Endothelial cell (in vitro differentiated cells): ENCODE measurements at places on chromosomes 7 and 10. TPM values are rescaled to one million over a fixed set of nuclear protein-coding genes. Genes with fewer than 3 reads are reported as not detected.

- H3K27me3 ChIP-seq: no peaks in the 10 kb centered on the region
- H3K27ac ChIP-seq: no peak overlapping the region
- no peak overlapping the region for H3K4me3 ChIP-seq
- DNase-seq: no peak
- peaks cover 17% of the 10 kb centered on the region for H3K4me1 ChIP-seq
Observed at GRCh38 chr7:3201937-3202710, 98.9 kb upstream of the SDK1 start.

The CRHR2 gene
- 0.38 TPM for total RNA-seq

DNA sequence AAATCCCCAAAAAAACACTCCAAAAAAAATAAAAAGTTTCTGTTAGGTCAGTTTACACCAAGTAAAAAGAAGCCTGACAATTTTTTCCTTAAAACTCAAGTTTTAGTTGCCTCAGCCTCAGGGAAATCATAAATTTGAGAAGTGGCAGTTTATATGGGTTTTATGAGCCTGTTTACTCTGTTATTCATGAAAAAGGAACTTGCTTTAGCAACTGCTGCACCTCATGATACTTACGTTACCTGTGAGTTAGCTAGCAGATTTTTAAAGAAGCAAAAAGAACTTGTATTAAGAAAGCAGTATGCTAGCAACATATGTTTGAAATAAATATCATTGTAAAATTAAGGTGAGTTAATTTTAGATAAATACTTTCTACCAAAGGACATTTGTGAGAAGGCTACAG lies 1264.5 kb upstream of the PHF14 start:
- peaks cover 9% of the 10 kb centered on the region for H3K4me1 ChIP-seq
- H3K4me3 ChIP-seq: no peak overlapping the region

The SYCE1 gene
- 0.26 TPM for total RNA-seq

The DDC gene
- not detected for total RNA-seq

GRCh38 chr10:103501186-103501585 lies 7.7 kb downstream of the NEURL1 start:
- no peak for DNase-seq
- H3K27ac ChIP-seq: no peak overlapping the region
- no peaks in the 10 kb centered on the region for H3K36me3 ChIP-seq
- H3K4me1 ChIP-seq: peaks cover 3% of the 10 kb centered on the region

DNA sequence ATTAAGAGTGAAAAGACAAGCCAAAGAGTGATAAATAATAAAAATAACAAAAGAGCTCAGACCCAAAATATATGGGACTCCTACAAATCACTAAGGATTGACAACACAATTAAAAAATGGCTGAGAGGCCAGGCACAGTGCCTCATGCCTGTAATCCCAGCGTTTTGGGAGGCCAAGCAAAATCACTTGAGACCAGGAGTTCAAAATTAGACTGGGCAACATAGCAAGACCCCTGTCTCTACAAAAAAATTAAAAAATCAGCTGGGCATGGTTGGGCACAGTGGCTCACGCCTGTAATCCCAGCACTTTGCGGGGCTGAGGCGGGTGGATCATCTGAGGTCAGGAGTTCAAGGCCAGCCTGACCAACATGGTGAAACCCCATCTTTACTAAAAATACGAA lies 137.3 kb downstream of the IDE start:
- H3K4me3 ChIP-seq: no peak overlapping the region
- no peaks in the 10 kb centered on the region for H3K36me3 ChIP-seq
- DNase-seq: no peak
- H3K27ac ChIP-seq: no peak overlapping the region

DNA sequence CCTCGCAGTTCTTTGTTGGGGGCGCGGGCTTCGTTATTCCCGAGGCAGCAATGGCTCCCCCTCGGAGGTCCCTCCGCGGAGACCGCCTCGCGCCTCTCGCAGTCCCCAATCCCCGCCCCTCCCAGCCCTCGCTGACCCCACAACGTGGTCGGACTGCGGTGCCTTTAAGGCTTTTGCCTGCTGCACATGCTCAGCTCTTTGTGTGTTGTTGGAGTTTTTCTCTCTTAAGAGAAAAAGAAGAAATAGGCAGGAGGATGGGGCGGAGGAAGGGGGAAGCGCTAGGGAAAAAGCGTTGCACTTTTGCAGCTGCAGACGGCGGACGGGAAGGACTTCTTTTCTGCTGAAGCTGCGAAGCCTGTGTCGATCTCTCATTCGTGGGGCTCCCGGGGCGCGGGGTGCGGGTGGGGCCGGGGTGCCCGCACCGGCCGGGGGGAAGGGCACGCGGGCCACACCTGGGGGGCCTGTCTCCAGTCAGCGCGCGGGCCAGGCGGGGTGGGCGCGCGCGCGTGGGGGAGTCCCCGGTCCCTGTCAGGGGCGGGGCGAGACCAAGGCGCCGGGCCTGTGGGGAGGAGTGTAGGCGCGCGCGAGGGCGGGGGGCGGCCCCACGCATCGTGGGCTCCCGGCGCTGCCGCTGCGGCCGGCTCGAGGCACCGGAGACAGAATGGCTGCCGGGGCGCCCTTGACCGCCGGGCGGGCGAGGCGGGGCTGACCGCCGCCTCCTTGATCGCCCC lies 445 bp upstream of the ATRNL1 start:
- peaks cover 20% of the 10 kb centered on the region for H3K4me1 ChIP-seq
- peak overlapping the region; percentile 97 for H3K4me3 ChIP-seq
- H3K27ac ChIP-seq: no peak overlapping the region
- H3K36me3 ChIP-seq: peaks cover 8% of the 10 kb centered on the region
- DNase-seq: peak; percentile 38
- peaks cover 13% of the 10 kb centered on the region for H3K27me3 ChIP-seq

The ZPBP gene
- not detected for total RNA-seq

DNA sequence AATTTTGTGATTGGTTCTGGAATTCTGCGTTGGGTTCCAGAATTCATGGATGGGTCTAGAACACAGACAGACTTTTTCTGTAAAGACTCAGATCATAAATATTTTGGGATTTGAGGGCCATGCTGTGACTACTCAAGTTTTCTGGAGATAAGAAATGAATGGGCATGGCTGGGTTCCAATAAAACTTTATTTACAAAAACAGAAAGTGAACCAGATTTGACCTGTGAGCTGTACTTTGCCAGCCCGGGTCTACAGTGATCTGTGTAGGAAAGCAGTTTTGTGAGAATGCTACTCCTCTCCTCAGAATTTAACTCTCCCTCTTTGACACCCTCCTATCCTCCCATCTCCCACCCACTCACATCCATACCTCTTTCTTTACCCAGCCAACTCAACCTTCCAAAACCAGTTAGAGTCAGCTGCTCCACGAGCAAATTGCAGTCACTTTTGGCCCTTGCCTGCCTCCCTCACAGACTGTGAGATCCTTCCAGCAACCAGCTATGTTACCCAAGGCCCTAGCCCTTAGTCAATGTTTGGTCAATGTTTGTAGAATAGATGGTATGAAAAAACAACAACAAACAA lies 312.8 kb upstream of the ZMIZ1 start:
- no peak overlapping the region for H3K27ac ChIP-seq
- DNase-seq: no peak
- no peak overlapping the region for H3K4me3 ChIP-seq
- H3K27me3 ChIP-seq: peaks cover 13% of the 10 kb centered on the region

GRCh38 chr7:143906151-143906550 lies 4.2 kb upstream of the TCAF1 start:
- peaks cover 6% of the 10 kb centered on the region for H3K4me1 ChIP-seq
- no peaks in the 10 kb centered on the region for H3K36me3 ChIP-seq
- DNase-seq: no peak
- no peak overlapping the region for H3K4me3 ChIP-seq
- H3K27ac ChIP-seq: no peak overlapping the region

The PLA2G12B gene
- total RNA-seq: not detected

DNA sequence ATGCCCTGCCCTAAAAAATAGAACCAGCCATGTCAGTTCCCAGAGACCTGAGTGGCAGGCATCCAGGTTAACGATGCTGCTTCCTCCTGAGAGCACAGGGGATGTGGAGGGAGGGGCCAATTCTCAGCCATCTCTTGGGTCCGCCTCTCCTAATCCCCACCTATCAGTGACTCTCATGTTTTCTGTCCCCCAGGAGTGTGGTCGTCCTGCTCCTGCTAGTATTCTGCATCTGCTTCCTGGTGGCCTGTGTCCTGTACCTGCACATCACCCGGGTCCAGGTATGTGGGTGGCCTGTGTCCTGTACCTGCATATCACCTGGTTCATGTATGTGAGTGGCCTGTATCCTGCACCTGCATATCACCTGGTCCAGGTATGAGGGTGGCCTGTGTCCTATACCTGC lies 105.3 kb downstream of the ADCY1 start:
- H3K4me3 ChIP-seq: no peak overlapping the region
- DNase-seq: no peak
- peaks cover 46% of the 10 kb centered on the region for H3K36me3 ChIP-seq
- H3K4me1 ChIP-seq: peaks cover 7% of the 10 kb centered on the region

- peaks cover 6% of the 10 kb centered on the region for H3K36me3 ChIP-seq
- no peaks in the 10 kb centered on the region for H3K27me3 ChIP-seq
- no peak overlapping the region for H3K27ac ChIP-seq
- no peak for DNase-seq
- H3K4me3 ChIP-seq: no peak overlapping the region
- no peaks in the 10 kb centered on the region for H3K4me1 ChIP-seq
Observed at GRCh38 chr7:134004829-134005505, 122.2 kb upstream of the LRGUK start.

DNA sequence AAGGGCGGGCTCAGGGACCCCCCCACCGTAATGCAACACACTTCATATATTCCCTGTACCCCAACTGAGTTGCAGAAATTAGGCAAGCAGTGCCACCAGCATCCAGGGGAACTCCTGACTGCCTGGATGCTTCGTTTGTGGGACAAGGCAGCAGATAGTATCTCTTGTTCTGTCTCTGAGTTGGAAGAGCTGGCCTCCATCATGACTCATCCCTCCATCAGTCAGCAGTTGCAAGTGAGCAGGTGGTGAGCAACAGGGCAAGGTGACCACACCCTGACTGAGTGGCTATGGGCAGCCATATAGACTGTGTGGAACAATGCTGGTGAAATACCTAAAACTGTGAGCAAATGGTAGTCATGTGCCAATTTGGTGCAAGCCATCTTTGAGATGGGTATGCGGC lies 22.8 kb upstream of the ADAMTS14 start:
- no peak for DNase-seq
- H3K27ac ChIP-seq: no peak overlapping the region
- H3K27me3 ChIP-seq: peaks cover 2% of the 10 kb centered on the region
- H3K36me3 ChIP-seq: peaks cover 25% of the 10 kb centered on the region

- H3K4me3 ChIP-seq: no peak overlapping the region
- H3K36me3 ChIP-seq: peaks cover 5% of the 10 kb centered on the region
- H3K4me1 ChIP-seq: peaks cover 17% of the 10 kb centered on the region
- no peak for DNase-seq
- H3K27ac ChIP-seq: no peak overlapping the region
Observed at GRCh38 chr7:116543664-116544063, 18.8 kb downstream of the CAV1 start.

The GPR15LG gene
- total RNA-seq: not detected

The EGFR gene
- 5.0 TPM for total RNA-seq

DNA sequence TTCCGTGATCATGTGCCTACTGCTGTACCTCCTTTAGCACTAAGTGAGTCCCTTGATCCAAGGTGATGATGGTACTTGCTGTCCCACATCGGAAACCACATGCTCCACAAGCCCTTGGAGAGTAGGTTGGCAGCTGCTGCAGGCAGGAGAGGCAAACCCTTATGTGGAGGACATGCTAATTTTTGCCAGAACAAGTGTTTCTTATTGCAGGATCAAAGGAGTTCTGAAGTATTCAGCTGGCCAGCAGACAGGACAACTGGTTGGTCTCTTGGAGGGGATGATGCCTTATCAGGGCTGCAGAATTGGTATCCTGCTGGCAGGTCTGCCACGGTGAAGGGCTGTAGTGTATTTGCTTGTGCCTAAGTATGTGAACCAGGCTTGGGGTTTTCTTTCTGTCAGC lies 36.8 kb downstream of the NACAD start:
- H3K27ac ChIP-seq: no peak overlapping the region
- no peaks in the 10 kb centered on the region for H3K4me1 ChIP-seq
- H3K27me3 ChIP-seq: no peaks in the 10 kb centered on the region
- H3K4me3 ChIP-seq: no peak overlapping the region
- peaks cover 12% of the 10 kb centered on the region for H3K36me3 ChIP-seq

DNA sequence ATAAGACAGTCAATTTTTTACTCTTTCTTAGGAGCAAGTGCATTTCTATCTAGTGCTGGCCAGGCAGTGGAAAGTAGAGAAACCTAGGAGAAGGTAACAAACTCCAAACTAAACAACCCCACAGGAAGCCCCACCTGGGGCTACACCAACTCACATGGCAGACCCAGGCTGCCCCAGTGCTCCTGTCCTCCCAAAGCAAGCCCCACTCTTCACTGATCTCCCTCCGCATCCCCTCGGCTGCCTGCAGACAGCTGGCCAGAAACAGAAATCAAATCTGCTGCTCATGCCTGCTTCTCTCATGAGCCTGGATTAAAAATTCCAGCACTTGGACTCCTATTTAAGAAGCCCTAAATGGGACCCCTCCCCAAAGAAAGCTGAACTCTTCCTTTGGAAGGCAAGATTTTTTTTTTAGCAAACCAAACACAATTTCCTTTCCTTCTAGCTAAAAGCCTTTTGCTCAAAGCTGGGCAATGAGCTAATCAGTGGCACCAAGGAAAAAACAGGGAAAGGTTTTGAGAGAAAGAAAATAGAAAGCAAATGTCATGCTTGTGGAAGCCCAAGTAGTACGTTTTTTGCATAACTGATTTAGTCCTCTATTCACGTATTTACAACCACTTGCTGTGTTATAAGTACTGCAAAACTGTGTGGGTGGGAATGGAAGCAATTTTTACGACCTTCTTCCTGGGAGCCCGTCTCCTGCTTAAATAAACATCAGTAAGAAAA lies 10.8 kb downstream of the PDE1C start:
- H3K27me3 ChIP-seq: no peaks in the 10 kb centered on the region
- H3K4me1 ChIP-seq: peaks cover 18% of the 10 kb centered on the region
- DNase-seq: no peak

- H3K4me1 ChIP-seq: peaks cover 19% of the 10 kb centered on the region
- H3K4me3 ChIP-seq: no peak overlapping the region
- no peak overlapping the region for H3K27ac ChIP-seq
- H3K36me3 ChIP-seq: peaks cover 8% of the 10 kb centered on the region
- no peak for DNase-seq
Observed at GRCh38 chr10:7826971-7827370, 8.7 kb downstream of the TAF3 start.

DNA sequence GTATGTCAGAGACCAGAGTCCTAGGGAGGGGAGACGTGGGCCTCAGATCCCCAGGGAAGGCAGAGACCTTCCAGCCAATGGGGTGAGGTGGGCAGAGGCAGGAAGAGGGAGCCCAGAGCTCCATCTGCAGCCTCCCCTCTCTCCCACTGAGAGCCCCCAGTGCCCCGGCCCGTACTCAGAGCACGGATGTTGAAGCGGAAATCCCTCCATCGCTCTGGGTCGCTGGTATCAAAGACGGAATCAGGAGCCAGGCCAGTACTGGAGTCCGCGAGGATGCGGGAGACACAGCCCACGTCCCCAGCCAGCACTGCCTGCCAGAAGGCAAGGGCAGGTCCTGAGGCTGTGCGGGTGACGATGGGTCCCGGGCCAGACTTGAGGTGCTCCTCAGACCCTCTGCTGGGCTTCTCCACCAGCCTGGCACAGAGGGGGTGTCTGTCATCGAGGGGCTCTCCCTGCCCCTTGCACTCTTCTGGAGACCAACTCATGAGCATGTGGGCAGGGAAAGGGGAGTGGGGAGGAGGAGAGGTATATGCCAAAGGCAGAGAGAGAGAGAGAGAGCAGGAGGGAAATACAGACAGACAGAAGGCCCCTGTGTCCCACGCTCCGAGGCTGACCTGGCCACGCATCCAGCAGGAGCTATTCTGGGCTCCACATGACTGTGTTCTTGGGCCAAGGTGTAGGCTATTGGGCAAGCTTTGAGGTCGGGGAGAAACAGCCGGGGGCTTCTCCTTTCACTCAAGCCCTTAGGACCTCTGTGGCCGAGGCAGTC lies at the start of gene ASB10:
ASB10 (minus strand) TSS at position 611 of the 769 bp plus-strand sequence; CDS start at position 491, 120 bp downstream.
- H3K4me1 ChIP-seq: peaks cover 17% of the 10 kb centered on the region
- no peaks in the 10 kb centered on the region for H3K36me3 ChIP-seq
- H3K4me3 ChIP-seq: no peak within 1 kb of the TSS
- peaks cover 16% of the 10 kb centered on the region for H3K27me3 ChIP-seq
- H3K27ac ChIP-seq: no peak within 1 kb of the TSS
- DNase-seq: no peak

The LIPF gene
- not detected for total RNA-seq
